ENCODE measurements at places on chromosomes 12 and 14. TPM values are rescaled to one million over a fixed set of nuclear protein-coding genes. Genes with fewer than 3 reads are reported as not detected.

Gene OASL
- 0.19 TPM for polyA plus RNA-seq

DNA sequence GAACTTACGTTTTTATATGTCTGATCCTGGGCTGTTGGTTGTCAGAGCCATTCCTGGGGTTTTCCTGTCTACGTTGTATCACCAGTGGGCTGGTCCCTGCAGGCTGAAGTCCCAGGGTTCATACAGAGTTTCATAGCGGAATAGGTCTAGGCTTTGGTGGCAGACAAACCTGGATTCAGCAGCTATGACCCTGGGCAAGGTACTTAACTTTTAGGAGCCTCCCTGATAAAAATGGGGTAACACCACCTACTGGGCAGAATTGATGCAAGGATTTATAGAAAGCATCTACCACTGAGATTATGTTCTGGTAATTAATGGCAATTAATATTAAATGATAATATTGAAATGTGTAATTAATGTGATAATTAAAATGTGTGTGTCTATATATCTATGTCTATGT, 141.2 kb downstream of the SYNE2 start:
- no peak for DNase-seq

Gene IGFBP6
- polyA plus RNA-seq = 26.8 TPM

Gene GNB3
- 5.0 TPM for polyA plus RNA-seq

- no peak for DNase-seq
Measured at GRCh38 chr12:66735275-66735674, 56.4 kb upstream of the GRIP1 start.

DNA sequence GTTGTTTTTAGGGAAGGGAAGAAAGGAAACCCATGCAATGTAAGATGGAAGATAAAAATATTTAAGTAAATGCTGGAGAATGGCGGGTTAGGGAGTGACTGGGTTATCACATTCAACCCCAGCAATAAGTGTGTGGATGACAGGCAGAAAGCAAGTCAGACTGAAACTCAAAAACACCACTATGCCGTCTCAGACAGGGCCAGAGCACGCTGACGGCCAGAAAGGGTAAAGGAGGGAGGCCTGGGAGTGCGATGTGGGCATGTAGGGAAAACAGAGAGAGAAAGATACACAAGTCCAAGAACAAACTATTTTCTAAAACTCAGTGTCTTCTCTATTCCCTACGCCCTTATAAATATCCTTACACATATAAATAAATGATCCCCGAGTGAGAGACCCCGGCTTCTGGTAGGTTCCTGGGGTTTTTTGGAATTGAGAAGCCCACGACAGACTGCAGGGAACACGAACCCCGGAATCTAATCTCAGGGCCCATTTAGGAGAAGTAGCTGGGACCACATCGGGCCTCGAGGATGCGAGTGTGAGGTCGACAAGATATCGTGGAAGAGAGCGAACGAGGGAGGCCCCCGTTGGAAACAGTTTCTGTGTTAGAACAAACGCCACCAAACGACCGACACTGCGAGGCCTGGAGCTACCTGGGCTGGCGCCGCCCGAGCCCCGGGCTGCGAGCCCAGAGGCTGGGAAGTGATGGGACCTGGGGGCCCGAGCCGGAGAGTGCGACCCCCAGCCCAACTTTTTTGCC, 735 bp upstream of the OTX2 start:
- DNase-seq = no peak

- no peak for DNase-seq
Measured at GRCh38 chr14:89576960-89577359, 159.9 kb upstream of the FOXN3 start.

Gene PTHLH
- polyA plus RNA-seq = 0.91 TPM

Gene NTN4
- 137 TPM for polyA plus RNA-seq

- DNase-seq = no peak
Measured at GRCh38 chr12:123832052-123832451, 70.0 kb downstream of the DNAH10 start.

Gene CLEC6A
- 0.18 TPM for polyA plus RNA-seq

DNA sequence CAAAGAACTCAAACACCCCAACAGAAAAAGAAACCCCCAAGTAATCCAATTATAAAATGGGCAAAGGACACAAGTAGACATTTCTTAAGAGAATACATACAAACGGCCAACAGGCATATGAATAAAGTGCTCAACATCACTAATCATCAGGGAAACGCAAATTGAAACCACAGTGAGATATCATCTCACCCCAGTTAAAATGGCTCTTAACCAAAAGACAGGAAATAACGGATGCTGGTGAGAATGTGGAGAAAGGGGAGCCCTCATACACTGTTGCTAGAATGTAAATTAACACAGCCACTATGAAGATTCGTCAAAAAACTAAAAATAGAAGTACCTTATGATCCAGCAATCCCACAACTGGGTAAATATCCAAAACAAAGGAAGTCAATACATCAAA, 52.4 kb downstream of the CLMN start:
- no peak for DNase-seq
